Effector CD4-positive, alpha-beta T cell (primary cell): ENCODE measurements at places on chromosomes 5 and 9.

DNA sequence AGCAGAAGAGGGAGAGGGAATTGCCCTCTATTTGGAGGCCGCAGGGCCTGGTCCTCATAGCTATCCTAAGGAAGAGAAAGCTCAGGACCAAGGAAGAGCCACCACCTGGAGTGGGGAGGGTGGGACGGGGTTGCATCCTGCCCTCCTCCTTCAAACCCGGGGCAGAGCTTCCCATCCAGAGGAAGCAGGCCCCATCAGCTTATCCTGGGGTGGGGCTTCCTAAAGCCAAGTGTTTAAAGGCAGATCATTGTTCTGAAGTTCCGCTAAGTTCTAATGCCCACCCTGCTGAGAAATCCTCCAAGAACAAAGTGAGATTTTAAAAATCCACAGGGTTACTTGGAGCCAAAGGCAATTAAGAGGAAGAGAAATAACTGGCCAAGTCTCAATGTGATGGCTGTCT, 210.3 kb downstream of the C9orf152 start:
- no peak for DNase-seq

DNA sequence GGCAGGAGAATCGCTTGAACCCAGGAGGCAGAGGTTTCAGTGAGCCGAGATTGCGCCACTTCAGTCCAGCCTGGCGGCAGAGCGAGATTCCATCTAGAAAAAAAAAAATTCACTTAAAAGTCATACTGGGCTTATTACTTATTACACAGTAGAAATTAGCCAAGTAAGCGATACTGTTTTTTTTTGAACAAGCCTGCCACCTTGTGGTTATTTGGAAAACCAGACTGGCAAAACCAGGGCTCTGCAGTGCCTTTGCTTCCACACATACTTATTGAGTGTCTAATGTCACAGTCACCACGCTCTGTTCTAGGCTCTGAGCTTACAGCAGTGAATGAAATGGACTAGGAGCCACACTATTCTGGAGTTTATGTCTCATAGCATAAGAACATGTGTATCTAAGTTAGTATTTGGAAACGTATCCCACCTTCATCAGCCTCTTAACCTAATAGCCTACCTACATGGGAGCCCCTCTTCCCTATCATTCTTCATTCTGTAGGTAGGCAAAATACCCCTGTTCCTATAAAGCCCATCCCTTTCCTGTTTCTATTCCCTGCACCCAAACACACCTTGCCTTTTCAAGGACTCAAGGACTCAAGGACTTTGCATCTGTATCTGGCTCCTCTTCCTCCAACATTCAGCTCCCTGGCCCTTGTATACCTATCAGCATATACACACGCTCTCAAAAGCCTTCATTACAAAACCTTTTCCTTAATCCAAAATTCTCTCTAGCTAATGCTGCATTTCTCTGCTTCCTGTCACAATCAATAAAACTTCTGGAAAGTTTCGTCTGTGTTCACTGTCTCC, 13.9 kb upstream of the BASP1 start:
- no peak for DNase-seq

- DNase-seq: no peak
Observed at GRCh38 chr5:29042152-29042551, 2003.8 kb upstream of the CDH9 start.

GRCh38 chr5:66628561-66628960, 32.4 kb downstream of the MAST4 start:
- no peak for DNase-seq

- no peak for DNase-seq
Observed at GRCh38 chr9:87259543-87260518, 237.8 kb upstream of the DAPK1 start.

DNA sequence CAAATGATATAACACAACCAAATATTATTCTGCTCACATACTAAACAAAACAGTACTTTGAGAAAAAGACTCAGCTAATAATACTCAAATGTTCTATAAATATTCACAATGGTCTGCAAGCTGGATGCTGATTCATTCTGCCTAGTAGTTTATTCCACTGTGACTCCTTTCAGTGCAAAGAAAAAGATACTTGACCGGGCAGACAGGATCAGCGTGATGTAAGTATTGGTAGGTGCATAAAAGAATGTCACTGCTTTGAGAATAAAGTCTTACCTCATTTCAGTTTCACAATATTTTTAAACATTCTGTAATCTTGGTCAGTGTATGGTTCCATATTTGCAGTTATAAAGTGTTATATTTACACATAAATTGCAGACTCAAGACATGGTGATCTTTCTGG, 223.0 kb upstream of the NUDT12 start:
- DNase-seq: no peak

DNA sequence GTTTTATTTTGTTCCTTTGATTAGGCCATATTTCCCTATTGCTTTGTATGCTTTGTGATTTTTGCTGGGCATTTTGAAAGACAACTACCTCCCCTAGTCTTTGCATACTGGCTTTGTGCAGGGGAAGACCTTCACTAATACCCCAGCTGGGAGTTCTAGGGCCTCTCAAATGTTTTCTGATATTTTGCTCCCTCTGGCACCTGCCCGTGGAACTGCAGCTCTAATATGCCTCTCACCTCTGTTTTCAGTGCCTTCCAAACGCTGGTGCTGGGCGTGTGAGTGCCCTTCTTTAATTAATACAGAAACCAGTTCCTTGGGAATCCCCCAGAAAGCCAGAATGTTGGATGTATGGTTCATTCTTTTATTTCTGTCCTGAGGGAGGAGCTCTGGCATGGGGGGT, 204.5 kb downstream of the COMMD10 start:
- no peak for DNase-seq
